Placental epithelial cell (primary cell): ENCODE measurements at places on chromosomes 6 and 20. TPM values are rescaled to one million over a fixed set of nuclear protein-coding genes. Genes with fewer than 3 reads are reported as not detected.

The MROH8 gene
- 3.1 and 5.3 TPM in 2 replicates for total RNA-seq

The OPRL1 gene
- total RNA-seq = 1.3 and 2.0 TPM in 2 replicates

The KCNK17 gene
- total RNA-seq = not detected in 2 replicates

The OR2J3 gene
- not detected in 2 replicates for total RNA-seq

The LGSN gene
- total RNA-seq = not detected in 2 replicates

The PREP gene
- 12.6 and 15.8 TPM in 2 replicates for total RNA-seq

The AP5S1 gene
- total RNA-seq = 25.9 and 37.3 TPM in 2 replicates

The NRN1 gene
- 0.39 TPM in 1 of 2 replicates, not detected in the other for total RNA-seq

The MTFR2 gene
- total RNA-seq = 2.0 and 2.4 TPM in 2 replicates

The GLP1R gene
- total RNA-seq = not detected in 2 replicates

The LHFPL5 gene
- not detected in 2 replicates for total RNA-seq

The MATN4 gene
- total RNA-seq = 0.54 and 1.2 TPM in 2 replicates

The BPIFB3 gene
- total RNA-seq = not detected in 2 replicates

The BPIFB6 gene
- not detected in 2 replicates for total RNA-seq

The RBBP8NL gene
- 2.4 and 3.5 TPM in 2 replicates for total RNA-seq

The HTR1B gene
- 0.65 and 5.1 TPM in 2 replicates for total RNA-seq

The PKIB gene
- total RNA-seq = 1.4 and 2.4 TPM in 2 replicates

The VSTM2L gene
- total RNA-seq = 20.4 and 61.3 TPM in 2 replicates

The SALL4 gene
- total RNA-seq = not detected in 2 replicates

The SGK2 gene
- total RNA-seq = 0.11 and 2.7 TPM in 2 replicates

The UTRN gene
- total RNA-seq = 146 and 169 TPM in 2 replicates
